GF-D8 (cell line): ENCODE measurements at places on chromosomes 3 and 15.

- DNase-seq = no peak
Observed at GRCh38 chr3:188326968-188327367, 173.0 kb downstream of the LPP start.

DNA sequence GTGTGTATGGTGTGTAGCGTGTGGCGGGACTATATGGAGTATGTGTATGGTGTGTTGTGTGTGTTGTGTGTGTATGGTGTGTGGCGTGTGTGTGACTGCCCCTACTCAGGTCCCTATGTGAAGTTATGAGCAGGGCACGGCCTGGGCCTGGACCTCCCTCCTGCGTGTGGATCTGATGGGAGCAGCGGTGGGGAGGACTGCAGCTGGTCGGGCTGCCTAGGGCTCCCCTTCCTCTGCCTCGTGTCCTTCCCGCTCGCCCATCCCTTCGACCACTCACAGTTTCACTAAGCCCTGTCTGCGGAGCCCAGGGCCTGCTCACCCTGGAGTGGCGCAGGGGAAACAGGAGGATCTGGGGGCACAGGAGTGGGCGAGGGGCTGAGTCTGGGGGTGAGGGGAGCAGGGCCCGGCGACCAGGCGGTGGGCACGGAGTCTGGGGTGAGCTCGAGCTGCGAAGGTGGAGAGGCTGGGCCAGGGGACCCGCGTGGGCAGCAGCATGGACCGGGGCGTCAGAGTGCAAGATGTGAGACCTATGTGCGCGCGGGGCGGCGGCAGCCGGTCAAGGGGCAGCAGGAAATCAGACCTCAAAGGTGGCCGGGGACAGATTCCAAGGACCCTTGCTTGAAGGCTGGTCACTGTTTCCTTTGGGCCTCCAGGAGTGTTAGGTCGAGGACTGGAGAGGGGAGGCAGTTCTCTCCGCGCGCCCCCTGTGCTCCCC lies 26.6 kb downstream of the GABRA5 start:
- DNase-seq = no peak

DNA sequence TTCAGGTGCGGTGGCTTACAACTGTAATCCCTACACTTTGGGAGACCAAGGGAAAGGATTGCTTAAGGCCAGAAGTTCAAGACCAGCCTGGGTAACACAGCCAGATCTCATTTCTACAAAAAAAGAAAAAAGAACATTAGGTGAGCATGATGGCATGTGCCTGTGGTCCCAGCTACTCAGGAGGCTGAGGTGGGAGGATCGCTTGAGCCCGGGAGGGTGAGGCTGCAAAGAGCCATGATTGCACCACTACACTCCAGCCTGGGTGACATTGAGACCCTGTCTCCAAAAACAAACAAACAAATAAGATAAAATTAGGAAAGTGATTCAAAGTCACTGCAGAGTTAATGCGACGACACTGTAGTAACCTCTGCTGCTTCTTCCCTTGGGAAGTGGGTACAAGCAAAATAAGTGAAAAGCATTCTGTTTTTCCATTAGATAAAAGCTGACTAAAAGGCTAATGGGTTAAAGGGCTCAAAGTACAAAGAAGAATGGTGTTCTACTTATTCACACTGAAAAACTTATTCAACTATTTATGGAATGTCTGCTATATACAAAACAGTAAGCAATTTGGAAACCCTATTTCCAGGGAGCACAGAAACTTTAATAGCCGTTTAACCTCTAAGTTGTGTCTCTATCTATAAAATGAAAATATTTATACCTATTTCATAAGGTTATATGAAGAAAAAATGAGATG lies 8.0 kb upstream of the RPS27L start:
- no peak for DNase-seq

DNA sequence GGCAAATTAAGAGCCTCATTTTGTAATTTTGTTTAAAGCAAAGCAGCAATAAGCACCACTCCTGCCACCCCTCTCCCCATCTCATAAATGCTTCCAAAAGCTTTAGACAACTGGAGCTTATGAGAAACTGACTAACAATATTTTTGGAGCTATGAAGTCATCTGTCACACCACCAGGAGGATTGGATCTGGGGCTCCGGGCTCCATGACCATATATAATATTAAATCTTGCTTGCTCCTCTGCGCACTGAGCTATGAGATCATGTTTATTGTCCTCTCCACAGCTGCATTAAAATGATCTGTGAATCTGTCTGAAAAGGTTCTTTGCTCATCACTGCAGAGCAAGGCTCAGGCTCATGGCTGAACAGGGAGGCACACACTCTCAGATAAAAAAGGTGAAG lies 323.7 kb downstream of the ZNF621 start:
- no peak for DNase-seq

GRCh38 chr15:96896766-96897165 lies 566.3 kb downstream of the NR2F2 start:
- DNase-seq = peak; percentile 18
